ENCODE measurements at places on chromosomes 7 and 10.

GRCh38 chr10:109845308-109845707 is 78.0 kb downstream of the XPNPEP1 start:
- DNase-seq: no peak

DNA sequence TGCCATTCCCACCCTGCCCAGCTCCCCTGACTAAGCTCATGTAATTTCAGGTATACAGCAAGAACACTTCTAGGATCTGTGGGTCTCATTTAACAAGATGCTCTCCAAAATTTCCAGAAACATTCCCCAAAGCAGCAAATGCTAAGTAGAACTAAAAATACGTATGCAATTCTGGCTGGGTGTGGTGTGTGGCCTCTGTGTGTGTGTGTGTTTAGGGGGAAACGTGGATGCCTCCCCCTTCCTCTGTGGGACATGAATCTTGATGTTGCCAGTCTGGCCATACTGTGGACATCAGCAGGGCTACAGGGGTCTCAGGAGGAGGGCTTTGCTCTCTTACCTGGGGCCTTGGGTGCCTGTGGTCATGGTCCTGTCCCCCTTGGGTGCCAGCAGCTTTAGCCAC is 18.4 kb downstream of the EMX2 start:
- no peak for DNase-seq

GRCh38 chr10:113480851-113481502 is 71.9 kb upstream of the HABP2 start:
- no peak for DNase-seq

DNA sequence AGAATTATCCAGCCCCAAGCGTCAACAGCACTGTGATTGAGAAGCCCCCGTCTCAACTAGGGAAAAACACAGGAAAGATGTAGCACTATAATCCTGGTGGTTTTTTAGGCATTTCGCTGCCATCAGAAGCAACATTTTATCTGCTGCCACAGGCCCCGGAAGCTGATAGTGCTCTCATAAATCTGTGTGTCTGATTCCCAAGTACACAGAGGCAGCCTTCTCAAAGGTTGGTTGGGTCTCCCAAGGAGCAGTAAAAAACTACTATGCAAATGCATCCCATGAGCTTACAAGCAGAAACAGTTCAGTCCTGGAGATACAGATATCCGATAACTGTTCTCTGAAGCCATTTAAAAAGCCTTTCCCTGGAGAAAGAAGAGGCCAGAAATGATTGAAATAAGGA is 45.8 kb upstream of the LYZL1 start:
- no peak for DNase-seq

DNA sequence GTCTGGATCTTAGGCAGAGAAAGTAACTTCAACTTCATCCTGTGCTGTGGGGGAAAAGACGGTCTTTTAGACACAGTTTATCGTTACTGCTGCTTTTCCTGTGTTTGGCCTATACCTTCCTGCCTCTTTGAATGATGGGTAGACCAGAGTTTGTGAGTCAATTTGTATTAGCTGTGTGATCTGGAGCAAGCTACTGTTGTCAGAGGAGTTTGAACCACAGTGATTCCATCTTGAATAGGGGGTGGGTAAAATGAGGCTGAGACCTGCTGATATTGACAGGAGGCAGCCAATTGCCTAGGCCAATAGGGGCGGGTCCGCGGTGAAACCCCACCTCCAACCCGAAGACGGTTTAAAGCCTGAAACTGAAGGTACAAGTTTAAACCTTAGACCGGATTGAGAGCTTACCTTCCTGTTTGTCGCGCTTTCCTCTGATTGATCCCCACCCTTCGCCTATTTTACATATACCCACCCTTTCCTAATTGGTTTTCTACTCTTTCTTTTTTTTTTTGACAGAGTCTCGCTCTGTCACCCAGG is 35.8 kb upstream of the EIF4H start:
- no peak for DNase-seq

GRCh38 chr7:121557034-121557892 is 161.2 kb upstream of the FAM3C start:
- no peak for DNase-seq

- no peak for DNase-seq
Measured at GRCh38 chr7:25028370-25029021, 48.5 kb upstream of the OSBPL3 start.

- no peak for DNase-seq
Measured at GRCh38 chr7:34354899-34355298, 303.1 kb upstream of the NPSR1 start.

DNA sequence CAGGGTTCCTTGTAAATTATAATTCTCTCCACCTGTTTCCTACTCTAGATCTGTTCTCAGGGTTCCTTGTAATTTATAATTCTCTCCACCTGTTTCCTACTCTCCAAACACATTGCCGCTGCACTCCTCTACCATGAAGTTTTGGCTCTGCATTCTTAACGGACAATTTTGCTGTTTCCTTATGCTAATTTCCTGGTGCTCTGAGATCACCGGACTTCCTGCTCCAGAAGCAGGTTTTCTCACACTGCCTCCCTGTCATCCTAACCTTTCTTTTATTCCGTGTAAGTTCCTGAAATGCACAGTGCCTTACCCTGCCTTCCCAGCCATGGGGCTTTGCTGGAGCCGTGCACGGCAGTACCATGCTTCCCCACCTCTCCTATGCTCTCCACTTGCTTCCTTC is 256.8 kb downstream of the PLXNA4 start:
- DNase-seq: no peak

GRCh38 chr7:16739863-16740622 is 13.5 kb upstream of the TSPAN13 start:
- no peak for DNase-seq
